ENCODE measurements at places on chromosomes 12 and 14.

DNA sequence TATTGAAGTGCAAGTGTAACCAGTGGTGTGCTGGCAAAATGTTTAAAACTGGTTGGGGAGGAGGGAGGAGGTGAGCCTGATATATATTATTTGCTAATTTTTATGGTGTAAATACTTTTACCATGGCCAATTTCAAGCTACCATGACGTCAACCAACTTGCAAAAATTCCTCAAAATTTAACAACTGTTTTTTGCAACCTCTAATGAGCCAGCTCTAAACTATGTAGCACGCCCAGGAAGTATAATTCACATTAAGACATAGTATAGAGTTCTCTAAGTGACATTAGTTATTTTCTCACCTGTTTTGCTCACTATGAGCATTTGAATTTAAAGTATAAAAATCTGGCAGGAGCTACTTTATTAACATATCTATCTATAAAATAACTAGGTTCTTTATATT lies 41.4 kb downstream of the ATL1 start:
- DNase-seq, result no peak

DNA sequence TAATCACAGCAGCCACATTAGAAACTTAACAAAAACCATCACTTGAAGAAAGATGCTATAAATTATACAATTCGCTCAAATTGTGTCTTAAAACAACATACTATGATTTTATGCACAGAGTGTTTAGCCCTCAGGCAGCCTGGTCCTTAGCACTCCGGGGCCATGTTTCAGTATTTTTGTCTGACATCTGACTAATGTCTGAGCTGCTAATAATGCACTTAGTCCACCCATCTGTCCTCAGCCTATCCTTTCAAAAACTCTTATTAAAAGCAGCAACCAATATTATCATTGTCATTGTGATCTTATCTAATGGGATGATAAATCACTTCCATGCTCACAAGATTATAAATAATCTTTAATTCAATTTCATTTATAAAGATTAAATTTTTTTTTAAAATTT lies 602.7 kb upstream of the FOXG1 start:
- DNase-seq, result no peak

- DNase-seq, result no peak
Measured at GRCh38 chr14:87687420-87687819, 305.6 kb downstream of the GALC start.

- DNase-seq, result no peak
Measured at GRCh38 chr14:24376448-24377070, 8.6 kb downstream of the NFATC4 start.
